ENCODE measurements at places on chromosomes 5 and 9.

GRCh38 chr5:85000671-85001070 lies 616.0 kb upstream of the EDIL3 start:
- no peak for DNase-seq

DNA sequence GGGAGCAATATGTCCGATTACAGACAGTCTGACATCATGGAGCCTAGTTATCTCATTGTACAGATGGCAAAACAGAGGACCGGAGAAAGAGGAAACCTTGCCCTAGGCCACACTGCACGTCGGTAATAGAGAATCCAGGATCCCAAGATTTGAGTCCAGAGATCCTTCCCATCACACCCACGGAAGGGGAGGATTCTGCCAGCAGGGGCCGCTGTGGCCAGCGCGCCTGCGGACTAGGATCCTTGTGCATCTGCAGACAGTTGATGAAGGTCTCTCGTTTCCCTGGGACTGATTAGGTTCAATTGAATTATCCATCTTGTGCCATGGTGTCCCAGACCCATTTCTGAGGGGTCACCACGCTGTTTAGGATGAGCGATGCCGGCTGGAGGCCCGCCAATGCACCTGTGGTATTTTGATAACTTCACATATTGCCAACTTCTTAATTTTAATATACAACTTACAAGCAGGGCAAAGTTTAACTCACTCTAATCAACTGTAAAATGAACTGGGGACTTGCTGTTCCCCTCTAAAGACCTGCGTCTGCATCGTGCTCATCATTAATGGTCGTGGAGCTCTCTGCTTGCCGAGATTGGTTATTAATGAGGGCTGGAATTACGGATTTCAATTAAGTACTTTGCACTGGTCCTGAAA lies 592.7 kb upstream of the BRINP1 start:
- no peak for DNase-seq

DNA sequence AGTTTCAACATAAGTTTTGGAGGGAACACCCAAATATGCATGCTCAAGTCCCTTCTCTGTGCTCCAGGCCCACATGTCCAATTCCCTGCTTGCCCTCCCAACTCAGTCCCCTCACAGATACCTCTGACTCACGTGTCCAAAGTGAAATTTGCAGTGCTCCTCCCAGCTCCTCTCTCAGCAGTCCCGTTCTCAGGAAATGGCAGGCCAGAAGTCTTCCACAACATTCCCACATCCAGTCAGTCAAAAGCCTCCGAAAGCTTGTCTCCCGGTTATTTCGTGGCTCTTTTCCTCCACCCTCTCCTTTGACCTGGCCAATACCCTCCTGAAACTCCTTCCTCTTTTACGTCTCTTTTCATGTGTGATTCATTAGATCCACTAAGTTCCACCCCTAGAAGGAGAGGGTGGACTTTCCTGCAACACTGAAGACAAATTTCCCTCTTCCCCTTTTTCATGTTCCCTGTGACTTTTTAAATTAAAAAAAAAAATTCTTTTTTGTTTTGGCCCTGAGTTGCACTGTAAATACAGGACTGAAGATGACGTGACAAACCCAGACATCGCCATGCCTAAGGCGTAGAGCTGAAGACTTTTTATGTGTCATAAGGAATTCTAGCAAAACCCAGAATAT lies 12.8 kb upstream of the MGAT1 start:
- no peak for DNase-seq

- DNase-seq, result no peak
Measured at GRCh38 chr5:108739906-108740305, 7.8 kb upstream of the FER start.

- DNase-seq, result no peak
Measured at GRCh38 chr9:90088856-90089255, 484.0 kb downstream of the GADD45G start.

DNA sequence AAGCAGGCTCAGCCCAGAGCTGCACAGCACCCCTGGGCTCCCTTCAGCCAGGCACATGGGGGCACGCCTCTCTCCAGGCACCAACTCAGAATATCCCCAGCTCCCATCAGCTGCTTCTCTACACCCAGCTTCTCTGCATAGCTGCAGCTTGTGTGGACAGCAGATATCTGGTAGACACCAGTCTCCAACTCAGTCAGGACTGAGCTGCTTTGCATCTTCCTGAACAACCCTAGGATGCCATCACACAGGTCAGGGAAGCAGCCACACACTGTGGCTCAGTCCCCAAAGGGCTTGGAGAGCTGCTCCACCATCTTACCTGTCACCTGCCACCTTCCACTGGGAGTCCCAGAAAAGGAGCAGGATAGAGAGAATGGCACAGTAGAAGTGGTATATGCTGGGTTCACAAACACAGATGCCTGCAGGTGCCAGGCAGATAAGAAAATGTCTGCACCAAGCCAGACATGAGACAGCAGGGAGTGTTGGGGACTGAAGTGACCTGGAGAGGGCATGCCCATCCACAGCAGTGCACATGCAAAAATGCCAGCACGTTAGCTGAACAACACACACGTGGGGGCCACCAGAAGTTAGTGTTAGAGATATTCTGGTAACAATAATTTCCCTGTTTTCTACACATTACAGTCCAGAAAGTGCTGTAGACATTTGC lies 42.0 kb downstream of the THBS4 start:
- DNase-seq, result no peak

- DNase-seq, result no peak
Measured at GRCh38 chr5:74040065-74040551, 414.1 kb downstream of the ARHGEF28 start.

- no peak for DNase-seq
Measured at GRCh38 chr5:7169240-7169878, 226.6 kb upstream of the ADCY2 start.

DNA sequence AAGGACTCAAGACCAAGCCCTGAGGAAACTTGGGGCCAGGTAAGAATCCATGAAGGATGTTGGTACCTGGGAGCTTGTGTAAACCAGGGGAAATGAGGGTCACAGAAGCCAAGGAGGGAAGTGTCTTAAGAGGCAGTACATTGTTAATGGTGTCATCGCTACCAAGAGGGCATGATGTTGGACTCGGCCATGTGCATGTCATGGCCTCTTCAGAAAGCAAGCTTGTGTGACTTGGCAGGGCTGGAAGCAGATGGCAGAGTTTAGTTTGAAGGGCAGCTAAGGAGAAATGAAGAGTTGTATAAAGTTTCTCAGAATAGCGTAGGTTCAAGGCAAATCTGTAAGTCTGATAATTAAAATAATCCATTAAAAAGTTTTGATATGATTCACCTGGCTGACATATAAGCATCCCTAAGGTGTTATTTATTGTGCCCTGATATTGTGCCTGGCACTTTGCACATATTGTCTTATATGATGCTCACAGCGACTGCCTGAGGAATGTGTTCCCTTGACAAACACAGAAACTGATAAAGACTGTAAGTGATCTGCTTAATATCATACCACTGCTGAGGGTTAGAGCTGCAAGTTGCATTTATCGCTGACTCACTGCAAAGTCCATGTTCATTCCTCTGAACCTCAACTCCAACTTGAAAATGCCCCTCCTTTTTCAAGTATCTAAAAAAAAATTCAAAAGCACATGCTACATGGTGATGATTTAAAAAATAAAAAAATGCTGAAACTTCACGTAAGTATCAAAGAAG lies 81.3 kb upstream of the PTPN3 start:
- DNase-seq, result no peak

- no peak for DNase-seq
Measured at GRCh38 chr9:136831720-136832104, 10.6 kb upstream of the AJM1 start.

GRCh38 chr9:17631396-17631795 lies 52.5 kb downstream of the SH3GL2 start:
- DNase-seq, result no peak

DNA sequence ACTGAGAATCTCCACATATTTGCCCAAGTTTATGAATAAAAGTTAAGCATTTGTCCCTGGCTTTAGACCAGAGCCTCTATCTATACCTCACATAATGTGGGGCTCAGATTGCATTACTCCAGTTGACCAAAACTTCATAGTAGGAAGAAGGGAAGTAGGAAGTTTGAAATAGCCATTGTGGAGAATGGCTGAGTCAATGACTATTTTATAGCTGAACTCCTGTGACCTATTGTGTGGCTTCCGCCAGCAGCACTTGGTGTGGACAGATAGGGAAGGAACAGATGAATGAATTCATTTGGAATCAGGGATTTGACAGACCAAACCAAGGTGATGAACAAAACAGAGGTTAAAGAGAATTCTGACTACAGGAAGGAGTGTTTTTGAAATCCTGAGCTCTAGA lies 92.9 kb upstream of the LPAR1 start:
- no peak for DNase-seq

DNA sequence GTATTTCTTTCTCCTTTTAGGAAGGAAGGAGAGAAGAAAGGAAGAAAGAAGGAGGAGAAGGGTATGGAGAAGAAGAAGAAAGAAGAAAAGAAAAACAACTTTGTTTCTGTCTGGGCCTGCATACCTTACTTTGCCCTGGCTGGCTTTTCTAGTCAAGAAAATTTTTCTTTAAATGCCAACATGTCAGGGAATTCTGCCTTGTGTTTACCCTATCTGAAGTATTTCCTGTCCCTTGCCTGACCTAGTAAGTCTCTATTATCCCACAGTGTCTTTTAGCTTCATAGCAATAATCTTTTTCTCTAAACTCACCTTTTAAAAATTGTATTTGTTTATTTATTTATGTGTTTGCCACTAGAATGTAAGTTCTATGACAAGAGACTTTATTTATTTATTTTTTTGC lies 1864.1 kb downstream of the EFNA5 start:
- no peak for DNase-seq

DNA sequence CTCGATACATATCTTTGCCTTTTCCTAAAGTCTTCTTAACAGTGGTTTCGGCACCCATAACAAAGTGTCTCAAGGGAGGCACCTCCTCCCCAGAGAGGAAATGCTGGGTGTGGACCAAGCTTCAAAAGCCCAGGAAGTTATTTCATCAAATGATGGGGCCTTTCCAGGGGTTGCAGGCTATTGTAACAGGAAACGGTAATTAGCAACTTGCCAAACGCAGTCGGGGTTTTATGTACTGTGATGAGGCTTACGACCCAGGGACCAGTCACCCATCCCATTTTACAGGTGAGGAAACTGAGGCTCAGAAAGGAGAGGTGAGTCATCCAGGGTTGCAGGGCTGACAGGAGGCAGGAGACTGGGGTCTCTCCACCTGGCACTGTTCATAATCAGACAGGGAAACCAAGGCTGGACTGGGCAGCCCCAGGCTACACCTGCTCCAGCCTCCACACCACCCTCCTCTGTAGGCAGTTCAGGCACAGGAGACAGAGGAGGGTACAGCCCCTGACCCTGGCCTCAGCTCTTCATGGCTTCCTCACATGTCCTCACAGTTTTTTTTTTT lies 30.0 kb upstream of the SUSD3 start:
- DNase-seq, result no peak

- DNase-seq, result no peak
Measured at GRCh38 chr9:76902395-76902794, 3.5 kb downstream of the PRUNE2 start.

- DNase-seq, result no peak
Measured at GRCh38 chr9:33022303-33022702, 2.8 kb upstream of the DNAJA1 start.

- no peak for DNase-seq
Measured at GRCh38 chr9:127923771-127924170, 6.8 kb downstream of the PIP5KL1 start.

DNA sequence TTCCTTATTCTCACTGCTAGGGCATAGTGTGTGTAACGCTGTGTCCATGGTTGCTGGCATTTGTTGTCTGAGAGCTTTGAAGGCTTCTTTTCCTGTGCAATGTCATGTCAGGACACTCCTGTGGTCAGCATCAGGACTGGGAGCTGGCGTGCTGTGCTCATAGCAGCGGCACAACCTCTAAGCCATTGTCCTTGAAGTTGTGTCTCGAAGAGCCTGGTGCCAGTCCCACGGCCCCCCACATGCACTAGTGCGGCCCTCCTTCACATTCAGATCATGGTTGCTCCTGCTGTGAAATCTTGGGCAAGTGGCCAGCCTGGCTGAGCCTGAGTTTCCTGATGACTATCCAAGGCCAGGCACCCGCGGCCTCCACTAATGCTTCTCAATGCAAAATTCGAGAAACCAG lies 32.4 kb downstream of the PDZD2 start:
- no peak for DNase-seq

GRCh38 chr9:130849356-130849755 lies 14.3 kb downstream of the ABL1 start:
- no peak for DNase-seq

GRCh38 chr5:173745123-173745522 lies 128.7 kb upstream of the BOD1 start:
- no peak for DNase-seq

- no peak for DNase-seq
Measured at GRCh38 chr5:34772267-34773098, 66.5 kb upstream of the TTC23L start.

DNA sequence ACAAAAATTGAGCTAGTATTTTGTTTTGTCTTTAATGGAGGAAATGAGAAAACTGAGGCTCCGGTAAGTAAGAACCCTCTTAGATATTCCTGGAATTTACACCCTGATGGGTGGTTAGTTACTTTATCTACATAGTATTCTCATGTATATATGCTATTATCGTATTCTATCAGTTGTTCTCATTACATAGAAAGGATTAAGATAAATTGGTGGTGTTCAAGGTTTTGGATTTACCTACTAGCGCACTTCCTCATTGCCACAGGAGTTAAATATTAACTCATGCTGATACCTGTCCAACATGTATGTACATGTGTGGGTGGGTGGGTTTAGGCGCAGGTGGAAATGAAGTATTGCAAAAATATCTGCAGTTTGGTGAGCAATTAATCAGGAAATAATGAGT lies 61.1 kb upstream of the IFNE start:
- no peak for DNase-seq

DNA sequence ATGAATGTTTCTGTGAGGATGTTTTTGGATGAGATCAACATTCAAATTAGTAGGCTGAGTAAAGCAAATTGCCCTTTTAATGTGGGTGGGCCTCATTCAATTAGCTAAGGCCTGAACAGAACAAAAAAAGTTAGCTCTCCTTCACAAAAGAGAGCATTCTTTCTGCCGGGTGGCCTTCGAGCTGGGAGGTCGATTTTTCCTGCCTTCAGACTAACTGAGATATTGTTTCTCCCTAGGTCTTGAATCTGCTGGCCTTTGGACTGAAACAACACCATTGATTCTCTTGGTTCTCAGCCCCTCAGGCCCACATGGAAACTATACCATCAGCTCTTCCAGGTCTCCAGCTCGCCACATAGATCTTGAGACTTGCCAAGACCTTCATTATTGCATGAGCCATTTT lies 29.1 kb upstream of the FREM1 start:
- DNase-seq, result no peak

GRCh38 chr5:156361436-156362109 lies 34.6 kb downstream of the SGCD start:
- no peak for DNase-seq

- no peak for DNase-seq
Measured at GRCh38 chr5:75668977-75669689, 48.1 kb downstream of the POC5 start.

DNA sequence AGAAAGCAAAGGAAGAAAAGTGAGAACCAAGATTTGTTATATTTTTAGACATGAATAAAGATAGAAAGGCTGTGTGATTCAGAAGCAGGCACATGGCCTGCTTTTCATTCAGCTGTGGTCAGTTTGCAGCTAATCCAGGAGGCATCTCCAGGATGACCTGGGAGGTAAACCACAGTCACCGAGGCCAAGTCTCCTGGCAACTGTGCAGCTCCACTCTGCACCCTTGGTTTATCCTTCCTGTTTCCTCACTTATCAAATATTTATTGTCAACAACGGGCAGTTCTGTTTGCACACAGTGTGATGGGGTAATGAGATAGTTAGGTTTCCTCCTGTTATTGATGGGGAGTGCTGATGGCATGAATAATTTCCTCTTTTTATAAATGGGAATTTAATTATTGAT lies 243.0 kb downstream of the PSAT1 start:
- DNase-seq, result no peak
